Kidney (tissue), 22 donors: ENCODE measurements at places on chromosomes 4 and X. TPM values are rescaled to one million over a fixed set of nuclear protein-coding genes. Genes with fewer than 3 reads are reported as not detected.

- peak; percentile 78 for DNase-seq
Measured at GRCh38 chr4:185096032-185096653, 46.9 kb upstream of the SLC25A4 start.

GRCh38 chrX:154742613-154743012, 8.3 kb downstream of the GAB3 start:
- DNase-seq: no peak

TMEM150C gene
- polyA plus RNA-seq: 22.9 TPM

HOPX gene
- 8.9 TPM for polyA plus RNA-seq

DDX60 gene
- 6.4 TPM for polyA plus RNA-seq

FAM47A gene
- polyA plus RNA-seq: not detected
